ENCODE measurements at places on chromosomes 2 and 18.
A peak's percentile ranks its signal among the peaks of the same experiment; 100 is the strongest.

DNA sequence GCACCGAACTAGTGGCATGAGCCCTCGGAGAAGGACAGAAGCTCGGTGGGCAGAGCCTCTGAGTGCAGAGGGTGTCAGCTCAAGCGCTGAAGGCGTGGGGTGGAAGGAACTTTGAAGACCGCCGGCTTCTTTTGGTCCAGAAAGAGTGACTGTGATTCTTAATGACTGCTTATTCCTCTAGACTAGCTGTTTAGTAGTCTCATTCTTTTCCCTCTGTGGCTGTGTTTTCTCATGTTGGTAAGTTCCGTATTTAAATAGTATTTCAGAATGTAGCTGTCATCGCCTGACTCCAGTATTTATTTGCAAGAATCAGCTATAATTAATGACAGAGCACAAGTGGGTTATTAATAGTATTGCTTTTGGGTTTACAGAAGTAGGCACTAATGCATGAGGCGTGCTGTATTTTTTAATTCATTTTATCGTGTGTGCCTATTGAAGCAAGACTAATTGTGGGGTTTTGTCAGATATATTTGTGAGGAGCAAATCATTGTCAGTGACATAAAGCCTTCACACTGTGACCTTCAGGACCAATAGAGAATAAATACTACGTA lies 80.8 kb upstream of the NFATC1 start:
- DNase-seq: no peak

- no peak for DNase-seq
Observed at GRCh38 chr2:191041418-191042161, 27.6 kb upstream of the STAT1 start.

DNA sequence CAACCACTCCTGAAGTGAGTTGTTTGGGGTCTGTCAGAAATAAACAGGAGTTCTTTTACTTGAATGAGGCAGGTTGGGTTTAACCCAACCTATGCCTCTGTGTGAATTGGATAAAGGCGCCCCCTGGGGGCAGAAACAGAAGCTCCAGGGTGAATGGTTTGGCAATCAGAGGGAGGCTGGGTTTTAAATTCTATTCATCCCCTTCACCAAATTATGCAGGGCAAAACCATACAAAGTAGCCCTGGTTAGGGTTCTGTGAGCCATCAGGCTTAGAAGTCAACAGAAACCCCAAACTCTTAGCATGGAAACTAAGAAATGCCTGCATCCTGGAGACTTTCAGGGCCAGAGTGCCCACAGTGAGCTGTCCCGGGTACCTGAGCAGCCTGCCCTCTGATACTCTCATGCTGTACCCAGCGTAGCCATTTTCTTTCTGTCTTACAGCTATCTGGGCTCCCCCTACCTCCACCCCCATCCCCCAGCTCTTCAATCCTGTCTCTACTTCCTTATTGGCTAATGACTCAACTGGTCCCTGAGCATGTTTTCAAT lies 241.5 kb downstream of the ICOS start:
- no peak for DNase-seq

- no peak for DNase-seq
Observed at GRCh38 chr2:227881866-227882517, 10.6 kb downstream of the DAW1 start.

DNA sequence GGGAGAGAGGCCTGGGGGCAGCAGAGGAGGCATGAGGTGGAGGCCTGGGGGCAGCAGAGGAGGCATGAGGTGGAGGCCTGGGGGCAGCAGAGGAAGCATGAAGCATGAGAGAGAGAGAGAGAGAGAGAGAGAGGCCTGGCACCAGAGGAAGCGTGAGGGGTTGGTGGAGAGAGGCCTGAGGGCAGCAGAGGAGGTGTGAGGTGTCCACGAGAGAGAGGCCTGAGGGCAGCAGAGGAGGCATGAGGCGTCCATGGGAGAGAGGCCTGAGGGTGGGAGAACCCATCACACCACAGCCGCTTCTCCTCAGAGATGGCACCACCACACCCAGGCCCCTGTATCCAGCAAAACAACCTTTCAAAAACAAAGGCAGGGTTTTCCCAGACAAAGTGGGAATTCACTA lies 55.7 kb upstream of the KCNG2 start:
- no peak for DNase-seq

- DNase-seq: peak; percentile 25
Observed at GRCh38 chr2:111246620-111247061, 125.9 kb downstream of the BCL2L11 start.

DNA sequence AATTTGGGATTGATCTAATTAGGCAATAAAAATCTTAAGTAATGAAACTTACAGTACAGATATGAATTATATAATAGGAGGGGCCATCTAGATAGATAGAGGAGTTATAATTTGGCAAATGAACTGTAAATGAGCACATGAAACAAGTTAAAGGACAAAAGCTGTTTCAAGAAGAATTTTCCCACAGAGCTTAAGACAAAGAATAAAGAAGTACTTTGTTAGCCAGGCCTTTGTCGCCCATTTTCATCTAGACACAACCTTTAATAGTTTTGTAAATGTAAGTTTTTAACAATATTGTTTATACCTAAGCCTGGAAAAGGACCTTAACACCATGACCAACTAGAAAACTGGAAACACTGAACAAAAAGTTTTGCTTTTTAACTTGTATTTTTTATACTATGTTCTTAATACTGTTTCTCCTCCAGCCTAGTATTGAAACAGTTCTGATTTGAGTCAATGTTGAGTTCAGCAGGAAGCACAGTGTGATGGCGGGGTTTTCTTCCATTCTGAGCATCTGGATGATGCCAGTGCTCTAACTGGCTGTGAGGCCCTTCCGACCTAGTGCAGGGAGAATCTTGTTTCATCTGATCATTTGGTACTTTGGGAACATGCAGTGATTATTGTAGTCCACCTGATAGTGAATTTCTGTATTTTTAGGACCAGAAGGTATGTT lies 37.6 kb downstream of the FARP2 start:
- DNase-seq: no peak

GRCh38 chr18:74795751-74796150 lies 198.1 kb downstream of the ZNF407 start:
- no peak for DNase-seq

All from skeletal muscle cell (primary cell).